ENCODE measurements at places on chromosomes 6 and 20. TPM values are rescaled to one million over a fixed set of nuclear protein-coding genes. Genes with fewer than 3 reads are reported as not detected.

GRCh38 chr6:3750317-3751076 is 1.0 kb downstream of the PXDC1 start:
- peaks cover 19% of the 10 kb centered on the region for H3K4me1 ChIP-seq
- DNase-seq: peak; percentile 90
- peak overlapping the region; percentile 93 for H3K27ac ChIP-seq

Gene ARMH2
- not detected for total RNA-seq

- no peaks in the 10 kb centered on the region for H3K27me3 ChIP-seq
- H3K27ac ChIP-seq: no peak overlapping the region
- no peak for DNase-seq
Measured at GRCh38 chr6:67642582-67642981, 992.5 kb upstream of the ADGRB3 start.

Gene ENPP1
- 29.6 TPM for total RNA-seq

- peak overlapping the region; percentile 63 for H3K4me3 ChIP-seq
- H3K36me3 ChIP-seq: no peaks in the 10 kb centered on the region
- DNase-seq: no peak
- peaks cover 6% of the 10 kb centered on the region for H3K4me1 ChIP-seq
Measured at GRCh38 chr6:26223228-26223627, 136.0 kb downstream of the HFE start.

DNA sequence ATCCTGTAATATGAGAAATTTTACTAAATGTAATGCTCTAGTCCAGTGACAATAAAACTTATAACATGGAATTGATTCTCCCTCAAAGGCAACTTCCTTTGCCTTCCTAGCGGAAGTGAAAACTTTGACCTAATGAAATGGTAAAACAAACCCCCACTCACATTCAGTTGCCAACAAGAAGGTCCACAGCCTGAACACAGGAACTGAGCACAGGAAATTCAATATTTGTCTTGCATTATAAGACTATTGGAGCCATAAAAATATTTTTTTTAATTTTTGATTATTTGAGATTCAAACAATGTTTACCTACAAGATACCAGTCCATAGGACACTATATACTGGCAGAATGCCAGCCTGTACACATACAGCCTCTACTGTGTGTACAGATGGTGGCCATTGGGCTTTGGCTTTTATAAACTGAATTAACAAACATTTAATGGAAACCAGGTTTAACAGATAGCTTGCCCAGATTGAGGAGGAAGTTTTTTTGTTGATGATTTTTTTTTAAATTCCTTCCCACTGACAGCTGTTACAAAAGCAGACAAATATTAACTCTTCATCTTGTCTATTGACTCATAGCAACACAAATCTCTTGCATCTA is 481.5 kb upstream of the JAG1 start:
- H3K27ac ChIP-seq: no peak overlapping the region
- no peak overlapping the region for H3K4me3 ChIP-seq
- no peaks in the 10 kb centered on the region for H3K36me3 ChIP-seq

Gene DLL1
- 6.7 TPM for total RNA-seq

DNA sequence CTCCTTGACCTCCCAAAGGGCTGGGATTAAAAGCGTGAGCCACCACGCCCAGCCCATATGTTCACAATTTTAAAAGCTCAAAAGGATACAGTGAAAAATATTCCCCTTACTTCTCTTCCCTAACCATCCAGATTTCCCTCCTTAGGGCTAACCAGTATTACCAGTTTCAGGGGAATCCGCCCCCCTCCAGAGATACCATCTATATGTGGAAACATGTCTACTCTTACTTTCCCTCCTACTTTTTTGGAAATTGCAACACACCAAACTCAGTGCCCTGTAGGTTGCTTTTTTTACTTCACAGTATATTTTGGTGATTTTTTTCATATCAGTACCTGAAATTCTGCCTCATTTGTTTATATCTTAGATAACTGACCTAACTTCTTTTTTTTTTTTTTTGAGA is 6.9 kb upstream of the RPL10A start:
- H3K27ac ChIP-seq: no peak overlapping the region
- H3K36me3 ChIP-seq: no peaks in the 10 kb centered on the region
- DNase-seq: no peak
- H3K27me3 ChIP-seq: no peaks in the 10 kb centered on the region
- no peaks in the 10 kb centered on the region for H3K4me1 ChIP-seq

DNA sequence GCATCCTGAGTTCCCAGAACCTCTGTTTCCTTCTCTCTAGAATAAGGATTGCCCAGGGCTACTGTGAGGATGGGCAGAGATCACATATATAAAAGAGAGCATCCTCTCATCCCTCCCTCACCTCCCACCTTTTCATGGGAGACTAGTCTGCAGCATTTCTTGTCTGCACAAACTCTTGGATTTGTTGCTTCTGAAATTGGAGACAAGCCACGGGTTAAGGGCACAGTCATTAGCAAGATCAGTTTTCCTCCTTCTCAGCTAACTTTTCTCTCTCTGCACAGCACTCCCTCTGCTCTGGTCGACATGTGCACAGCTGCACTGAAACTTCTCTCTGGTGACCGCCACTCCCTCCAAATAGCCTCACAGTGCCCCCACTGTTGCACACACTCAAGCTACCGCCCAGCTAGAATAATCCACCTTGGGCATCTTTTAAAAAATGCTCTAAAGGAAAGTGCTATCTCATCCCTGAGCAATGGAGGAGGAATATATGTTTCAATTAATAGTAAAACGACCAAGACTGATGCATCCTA is 50.9 kb upstream of the DUSP22 start:
- no peaks in the 10 kb centered on the region for H3K36me3 ChIP-seq
- no peaks in the 10 kb centered on the region for H3K4me1 ChIP-seq
- H3K4me3 ChIP-seq: no peak overlapping the region
- no peaks in the 10 kb centered on the region for H3K27me3 ChIP-seq
- DNase-seq: no peak
- no peak overlapping the region for H3K27ac ChIP-seq

GRCh38 chr6:140537211-140537610 is 1162.8 kb upstream of the CITED2 start:
- no peak overlapping the region for H3K27ac ChIP-seq
- DNase-seq: no peak
- no peaks in the 10 kb centered on the region for H3K36me3 ChIP-seq
- H3K4me1 ChIP-seq: no peaks in the 10 kb centered on the region

Gene RRAGD
- total RNA-seq: 38.6 TPM

Gene SAMD5
- 2.5 TPM for total RNA-seq

DNA sequence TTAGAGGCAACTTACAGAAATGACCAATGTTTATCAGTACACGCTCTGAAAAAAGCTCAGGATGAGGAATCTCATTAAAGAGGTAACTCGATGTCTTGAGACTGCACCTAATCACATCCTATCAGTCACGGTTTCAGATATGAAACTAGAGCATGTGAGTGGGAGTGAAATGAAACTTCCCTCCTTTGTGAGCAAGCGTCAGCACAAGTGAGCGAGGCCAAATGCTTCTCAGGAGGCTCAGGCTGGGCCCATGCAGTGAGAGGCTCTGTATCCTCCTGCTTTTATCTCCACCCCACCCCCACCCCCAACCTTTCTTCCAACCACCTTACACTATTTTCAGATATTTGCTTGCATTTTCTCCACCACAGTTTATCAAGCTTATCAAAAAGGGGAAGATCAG is 140.8 kb upstream of the RIMS1 start:
- no peak overlapping the region for H3K27ac ChIP-seq
- DNase-seq: no peak
- H3K36me3 ChIP-seq: no peaks in the 10 kb centered on the region
- H3K27me3 ChIP-seq: no peaks in the 10 kb centered on the region
- no peak overlapping the region for H3K4me3 ChIP-seq
- no peaks in the 10 kb centered on the region for H3K4me1 ChIP-seq

Gene OOEP
- 0.90 TPM for total RNA-seq

GRCh38 chr20:61806314-61806713 is 259.4 kb downstream of the TAF4 start:
- H3K27me3 ChIP-seq: peaks cover under 1% of the 10 kb centered on the region
- H3K4me1 ChIP-seq: no peaks in the 10 kb centered on the region
- no peak for DNase-seq
- no peak overlapping the region for H3K4me3 ChIP-seq

DNA sequence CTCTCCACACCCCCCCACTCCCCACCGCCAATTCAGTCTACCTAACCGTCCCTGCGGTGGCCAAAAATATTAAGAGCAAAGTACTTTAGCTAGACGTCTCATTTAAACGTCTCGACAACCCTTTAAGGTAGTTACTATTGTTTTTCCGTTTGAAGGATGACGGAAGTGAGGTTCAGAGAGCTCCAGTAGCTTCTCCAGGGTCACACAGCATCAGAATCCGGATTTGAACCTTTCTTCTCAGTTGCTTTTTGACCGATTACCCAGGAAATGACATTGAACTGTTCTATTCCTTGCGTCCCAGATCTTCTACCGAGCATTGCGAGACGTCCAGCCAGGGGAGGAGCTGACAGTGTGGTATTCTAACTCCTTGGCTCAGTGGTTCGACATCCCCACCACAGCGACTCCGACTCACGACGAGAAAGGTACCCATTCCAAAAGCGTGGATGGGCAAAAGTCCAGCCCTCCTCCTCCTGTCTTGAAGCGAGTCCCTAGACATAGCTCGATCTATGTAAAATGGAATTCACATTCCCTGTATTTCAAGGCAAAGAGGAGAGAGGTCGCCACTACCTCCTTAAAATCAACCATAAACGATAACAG is 2.4 kb downstream of the PRDM13 start:
- no peaks in the 10 kb centered on the region for H3K36me3 ChIP-seq
- peaks cover 11% of the 10 kb centered on the region for H3K4me1 ChIP-seq
- H3K27ac ChIP-seq: no peak overlapping the region
- peaks cover 91% of the 10 kb centered on the region for H3K27me3 ChIP-seq
- DNase-seq: no peak

Gene SLC35D3
- 1.8 TPM for total RNA-seq

- no peaks in the 10 kb centered on the region for H3K27me3 ChIP-seq
- H3K27ac ChIP-seq: no peak overlapping the region
- H3K36me3 ChIP-seq: no peaks in the 10 kb centered on the region
- no peak overlapping the region for H3K4me3 ChIP-seq
- no peaks in the 10 kb centered on the region for H3K4me1 ChIP-seq
Measured at GRCh38 chr6:163253556-163254213, 160.8 kb upstream of the QKI start.

DNA sequence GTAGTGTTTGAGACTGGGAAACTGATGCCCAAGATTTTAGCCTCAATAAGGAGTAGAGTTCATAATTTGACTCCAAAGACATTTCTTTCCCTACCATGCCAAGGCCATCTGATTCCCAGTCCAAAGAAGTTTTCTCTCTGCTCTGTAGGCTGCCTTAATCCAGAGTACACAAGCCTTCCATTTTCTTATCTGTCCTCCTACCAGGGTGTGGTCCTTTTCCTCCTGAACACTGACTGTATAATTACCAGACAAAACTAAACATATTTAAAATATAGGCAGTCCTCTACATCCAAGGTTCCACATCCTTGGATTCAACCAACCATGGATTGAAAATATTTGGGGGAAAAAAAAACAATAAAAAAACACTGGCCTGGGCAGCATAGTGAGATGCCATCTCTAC is 108.4 kb downstream of the SLC16A10 start:
- H3K27ac ChIP-seq: no peak overlapping the region
- H3K4me1 ChIP-seq: no peaks in the 10 kb centered on the region
- DNase-seq: no peak
- H3K27me3 ChIP-seq: no peaks in the 10 kb centered on the region
- H3K4me3 ChIP-seq: no peak overlapping the region
- no peaks in the 10 kb centered on the region for H3K36me3 ChIP-seq

- H3K4me1 ChIP-seq: no peaks in the 10 kb centered on the region
- no peak overlapping the region for H3K4me3 ChIP-seq
- no peaks in the 10 kb centered on the region for H3K36me3 ChIP-seq
- no peak for DNase-seq
- no peak overlapping the region for H3K27ac ChIP-seq
Measured at GRCh38 chr20:64109831-64110391, 2.5 kb upstream of the NPBWR2 start.

- H3K36me3 ChIP-seq: no peaks in the 10 kb centered on the region
- H3K27me3 ChIP-seq: no peaks in the 10 kb centered on the region
- H3K27ac ChIP-seq: no peak overlapping the region
- H3K4me1 ChIP-seq: no peaks in the 10 kb centered on the region
- DNase-seq: no peak
Measured at GRCh38 chr20:16617056-16617455, 43.8 kb upstream of the KIF16B start.

GRCh38 chr20:44405257-44405656 is 49.8 kb downstream of the HNF4A start:
- H3K4me1 ChIP-seq: no peaks in the 10 kb centered on the region
- H3K4me3 ChIP-seq: no peak overlapping the region
- H3K27ac ChIP-seq: no peak overlapping the region
- no peaks in the 10 kb centered on the region for H3K27me3 ChIP-seq
- no peak for DNase-seq

Gene CD93
- 83.0 TPM for total RNA-seq

Gene NCOA6
- total RNA-seq: 12.2 TPM

Gene BMP5
- total RNA-seq: 0.28 TPM

Gene MAK
- not detected for total RNA-seq

Gene REM1
- 0.26 TPM for total RNA-seq

Measured in adrenal gland (tissue), 19 donors.